ENCODE measurements at places on chromosomes 12 and 14.

- no peak for DNase-seq
Observed at GRCh38 chr14:55451950-55452349, 11.5 kb upstream of the TBPL2 start.

DNA sequence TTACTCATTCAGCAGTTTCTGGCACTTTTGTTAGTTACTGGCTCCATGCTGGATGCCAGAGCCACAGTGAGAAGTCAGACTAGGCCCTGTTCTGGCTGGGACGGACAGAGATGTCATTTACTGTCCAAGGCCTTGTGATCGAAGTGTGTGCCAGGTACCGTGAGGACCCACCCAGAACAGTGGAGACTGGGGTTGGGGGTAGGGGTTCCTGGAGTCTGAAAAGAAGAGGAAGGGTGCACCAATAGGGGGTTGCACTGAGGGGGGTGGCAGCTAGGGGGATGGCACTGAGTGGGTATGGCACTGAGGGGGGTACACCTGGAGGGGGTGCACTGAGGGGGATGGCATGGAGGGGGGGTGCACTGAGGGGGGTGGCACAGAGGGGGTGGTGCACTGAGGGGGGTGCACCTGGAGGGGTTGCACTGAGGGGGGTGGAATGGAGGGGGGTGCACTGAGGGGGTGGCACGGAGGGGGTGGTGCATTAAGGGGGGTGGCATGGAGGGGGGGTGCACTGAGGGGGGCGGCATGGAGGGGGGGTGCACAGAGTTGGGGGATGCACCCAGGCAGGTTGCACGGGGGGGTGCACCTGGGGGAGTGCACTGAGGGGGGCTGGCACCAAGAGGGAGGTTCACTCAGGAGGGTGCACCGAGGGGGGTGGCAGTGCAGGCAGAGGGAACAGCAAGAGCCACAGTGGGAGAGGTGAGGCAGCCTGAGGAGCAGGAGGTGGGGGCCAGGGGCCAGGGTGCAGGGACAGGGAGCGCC, 10.6 kb upstream of the CYP46A1 start:
- no peak for DNase-seq

- DNase-seq, result no peak
Observed at GRCh38 chr12:47965581-47965980, 2.2 kb downstream of the TMEM106C start.

GRCh38 chr12:119786539-119786938, 90.6 kb downstream of the CIT start:
- DNase-seq, result no peak

DNA sequence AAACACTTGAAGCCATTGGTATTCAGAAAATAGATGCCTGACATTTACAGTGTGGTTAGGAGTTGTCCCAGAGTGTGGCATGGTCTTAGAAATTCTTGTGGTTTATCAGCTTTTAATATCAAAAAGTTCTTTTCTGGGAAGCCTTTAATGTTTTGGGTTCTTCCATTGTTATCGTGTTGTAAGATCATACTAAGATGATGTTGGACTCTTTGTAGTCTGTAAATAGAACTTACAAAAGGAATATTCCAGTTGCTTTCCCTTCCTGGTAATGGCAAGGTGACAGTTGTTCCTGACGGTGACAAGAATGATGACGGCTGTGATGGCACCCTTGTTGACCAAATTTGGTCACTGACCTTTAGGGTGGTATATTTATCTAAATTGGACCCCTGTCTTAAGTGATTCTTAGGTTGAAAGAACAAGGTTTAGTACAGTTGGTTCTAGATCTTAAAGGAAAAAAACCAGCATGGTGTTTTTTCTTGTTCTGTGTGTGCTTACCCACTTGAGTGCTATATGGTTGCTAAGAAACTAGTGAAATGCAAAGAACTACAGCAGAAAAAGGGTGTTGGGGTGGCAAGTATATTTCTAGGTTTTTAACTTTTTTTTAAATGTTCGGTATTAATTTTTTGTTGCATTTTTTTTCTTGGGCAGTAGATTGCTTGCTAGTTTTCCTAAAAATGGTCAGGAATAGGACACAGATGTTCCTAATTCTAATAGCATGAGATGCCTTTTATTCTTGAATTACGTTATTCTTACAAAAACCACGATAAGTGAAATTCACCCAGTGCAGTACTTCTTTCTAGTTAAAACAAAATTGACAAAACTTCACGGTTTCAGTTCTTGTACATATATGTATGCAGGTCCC, 2.1 kb downstream of the ATP2A2 start:
- no peak for DNase-seq

DNA sequence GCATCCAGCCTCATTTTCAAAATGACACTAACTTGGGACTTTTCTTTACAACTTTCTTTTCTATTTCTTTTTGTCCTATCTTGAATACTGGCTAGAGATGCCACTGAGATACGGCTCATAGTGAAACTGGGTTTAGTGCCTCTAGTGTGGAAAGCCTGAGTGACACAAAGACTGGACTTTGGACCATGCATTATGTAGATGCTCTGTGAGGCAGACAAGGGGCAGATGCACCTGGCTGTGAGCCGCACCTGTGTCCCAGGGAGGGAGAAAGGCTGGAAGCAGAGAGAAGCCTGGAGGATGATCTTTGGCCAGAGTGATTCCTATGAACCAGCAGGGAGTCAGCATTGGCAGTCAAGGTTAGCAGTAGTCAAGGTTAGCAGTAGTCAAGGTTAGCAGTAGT, 852.3 kb upstream of the TMEM132C start:
- DNase-seq, result no peak

GRCh38 chr14:95250140-95250769, 69.5 kb downstream of the CLMN start:
- DNase-seq, result no peak

DNA sequence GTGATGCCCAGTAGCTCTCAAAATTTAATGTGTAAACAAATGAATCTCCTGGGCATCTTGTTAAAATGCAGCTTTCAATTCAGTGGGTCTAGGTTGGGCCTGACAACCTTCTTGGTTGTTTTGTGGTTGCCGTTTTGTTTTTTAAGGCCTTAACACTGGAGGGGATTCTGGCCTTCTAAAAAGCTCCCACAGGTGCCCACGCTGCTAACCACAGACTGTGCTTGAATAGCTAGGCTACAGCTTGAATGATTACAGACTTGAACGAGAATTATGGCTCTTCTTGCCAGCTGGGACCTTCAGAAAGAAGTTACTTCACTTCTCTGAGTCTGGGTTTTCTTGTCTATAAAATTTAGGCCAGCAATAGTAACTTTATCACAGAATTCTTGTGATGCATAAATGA, 1.3 kb upstream of the FLVCR2 start:
- DNase-seq, result no peak

GRCh38 chr12:130451001-130451930, 113.6 kb downstream of the PIWIL1 start:
- DNase-seq, result no peak

DNA sequence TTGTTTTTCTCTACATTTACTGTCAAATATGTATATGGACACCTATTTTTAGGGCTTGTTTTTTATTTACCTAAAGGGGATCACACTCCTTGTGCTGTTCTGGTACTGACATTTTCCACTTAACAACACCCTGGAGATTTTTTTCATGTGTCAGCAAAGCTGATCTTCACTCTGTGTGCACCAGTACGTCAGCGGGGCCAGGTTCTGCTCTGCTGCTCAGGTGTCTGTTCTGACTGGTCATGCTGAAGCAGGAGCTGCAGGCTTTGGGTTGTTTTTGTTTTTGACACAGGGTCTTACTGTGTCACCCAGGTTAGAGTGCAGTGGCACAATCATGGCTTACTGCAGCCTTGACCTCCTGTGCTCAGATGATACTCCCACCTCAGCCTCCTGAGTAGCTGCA, 81.9 kb upstream of the CCND2 start:
- DNase-seq, result no peak

DNA sequence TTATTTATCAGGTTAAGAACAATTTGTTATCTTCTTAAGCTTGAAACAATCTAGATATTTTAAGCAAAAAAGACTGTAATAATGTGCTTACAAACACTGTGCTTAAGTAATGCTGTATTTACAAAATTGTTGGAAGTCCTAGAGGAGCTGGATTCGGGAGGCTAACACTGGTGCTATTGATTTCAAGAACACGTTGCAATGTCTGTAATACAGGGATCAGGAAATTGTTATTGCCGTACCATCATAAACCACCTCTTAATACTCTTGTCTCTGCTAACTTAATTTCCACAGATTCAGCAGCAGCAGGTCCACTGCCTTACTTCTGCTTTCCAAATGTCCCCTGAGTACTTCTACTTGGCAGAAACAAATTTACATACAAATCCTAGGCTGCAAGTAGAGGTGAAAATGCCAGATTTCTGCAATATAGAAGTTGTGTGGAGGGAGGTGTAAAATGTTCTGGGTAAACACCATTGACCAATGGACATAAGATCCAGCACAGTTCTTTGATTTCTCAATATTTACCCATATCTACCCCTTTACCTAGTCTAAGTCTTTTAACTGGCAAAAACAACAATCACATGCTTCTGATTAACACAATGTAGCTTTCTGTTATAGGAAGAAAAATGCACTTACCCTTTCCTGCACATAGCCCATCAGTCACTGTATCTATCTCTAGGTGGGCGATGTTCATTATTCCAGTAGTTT, 663.4 kb downstream of the TMTC2 start:
- no peak for DNase-seq

GRCh38 chr14:93231129-93231979, 24.3 kb downstream of the UBR7 start:
- DNase-seq, result peak; percentile 15

DNA sequence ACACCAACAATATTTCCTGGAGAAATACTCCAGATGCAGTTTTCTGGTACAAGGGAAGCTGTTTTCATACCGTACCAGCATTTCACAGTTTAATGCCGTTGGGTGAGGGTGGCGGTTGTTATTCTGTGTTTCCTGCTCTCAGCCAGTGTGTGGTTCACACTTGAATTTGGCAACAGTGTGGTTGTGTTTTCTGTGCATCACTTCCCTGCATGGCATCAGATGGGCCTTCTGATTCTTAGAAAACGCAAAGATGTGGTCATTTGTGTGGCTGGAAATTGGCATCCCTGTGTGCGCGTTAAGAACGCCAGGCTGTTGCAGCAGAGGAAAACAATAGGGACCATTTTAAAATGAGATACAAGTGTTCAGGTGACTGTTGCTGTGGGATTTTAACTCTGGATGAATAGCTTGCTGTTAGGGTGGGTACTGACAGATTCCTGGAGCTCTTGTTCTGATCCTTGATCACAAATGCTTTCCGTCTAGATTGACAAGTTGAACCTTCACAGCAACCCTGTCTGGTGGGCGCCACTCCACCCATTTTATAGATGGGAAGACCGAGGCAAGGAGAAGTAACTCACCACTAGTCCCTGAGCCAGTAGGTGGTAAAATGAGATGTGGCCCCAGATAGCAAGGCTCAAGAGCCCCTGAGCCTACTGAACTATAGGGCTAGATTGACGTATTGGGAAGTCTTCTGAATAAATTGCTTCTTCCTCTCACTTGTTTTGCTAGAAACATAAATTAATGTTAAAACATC, 231.2 kb downstream of the CHST11 start:
- no peak for DNase-seq

DNA sequence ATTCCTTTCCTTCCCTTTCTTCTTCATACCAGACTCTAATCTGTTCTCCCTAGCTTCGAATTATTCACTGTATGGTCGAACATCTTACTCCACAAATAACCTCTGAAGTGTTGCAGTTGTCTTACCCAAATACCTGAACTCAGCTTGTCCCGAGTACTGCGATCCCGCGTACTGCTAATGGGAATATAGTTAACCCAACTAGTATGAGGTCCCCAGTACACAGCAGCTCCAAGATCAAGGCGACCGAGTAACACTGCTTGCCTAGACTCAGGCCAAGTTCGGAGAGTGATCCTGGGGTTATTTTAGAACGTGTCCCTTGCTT, 462 bp upstream of the ETNK1 start:
- DNase-seq, result no peak

DNA sequence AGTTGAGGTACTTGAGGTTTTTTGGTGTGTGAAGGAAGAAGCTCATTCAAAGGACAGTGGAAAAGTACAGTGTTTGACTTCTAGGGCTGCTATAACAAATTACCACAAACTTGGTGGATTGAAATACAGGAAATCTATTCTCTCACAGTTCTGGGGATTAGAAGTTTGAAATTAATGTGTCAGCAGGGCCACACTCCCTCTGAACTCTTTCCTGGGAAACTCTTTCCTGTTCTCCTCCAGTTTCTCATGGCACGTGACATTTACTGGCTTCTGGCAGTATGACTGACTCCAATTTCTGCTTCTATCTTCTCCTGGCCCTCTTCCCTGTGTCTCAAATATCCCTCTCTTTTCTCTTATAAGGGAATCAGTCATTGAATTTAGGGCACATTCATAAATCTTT, 160.2 kb downstream of the CCDC91 start:
- DNase-seq, result no peak

GRCh38 chr12:13609894-13610679, 371.3 kb downstream of the GRIN2B start:
- DNase-seq, result no peak

DNA sequence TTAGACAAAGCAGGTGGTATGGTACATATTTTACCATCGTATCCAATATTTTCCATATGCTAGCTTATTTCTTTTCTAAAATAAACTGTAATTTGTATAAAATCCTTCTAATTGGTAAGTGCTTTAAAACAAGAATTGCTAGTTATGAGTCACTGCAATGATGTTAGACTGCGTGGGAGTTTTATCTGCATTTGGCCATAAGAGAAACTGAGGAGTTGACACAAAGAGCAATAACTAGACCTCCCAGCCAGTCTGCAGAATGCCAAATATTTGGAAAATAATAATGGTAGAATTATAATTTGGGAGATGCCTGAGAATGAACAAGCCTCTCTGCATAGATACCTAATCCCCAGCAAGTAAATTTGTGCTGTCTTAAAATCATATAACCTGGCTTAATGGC, 61.7 kb upstream of the PTPRR start:
- DNase-seq, result no peak

GRCh38 chr12:690466-690865, 27.2 kb upstream of the NINJ2 start:
- DNase-seq, result no peak

DNA sequence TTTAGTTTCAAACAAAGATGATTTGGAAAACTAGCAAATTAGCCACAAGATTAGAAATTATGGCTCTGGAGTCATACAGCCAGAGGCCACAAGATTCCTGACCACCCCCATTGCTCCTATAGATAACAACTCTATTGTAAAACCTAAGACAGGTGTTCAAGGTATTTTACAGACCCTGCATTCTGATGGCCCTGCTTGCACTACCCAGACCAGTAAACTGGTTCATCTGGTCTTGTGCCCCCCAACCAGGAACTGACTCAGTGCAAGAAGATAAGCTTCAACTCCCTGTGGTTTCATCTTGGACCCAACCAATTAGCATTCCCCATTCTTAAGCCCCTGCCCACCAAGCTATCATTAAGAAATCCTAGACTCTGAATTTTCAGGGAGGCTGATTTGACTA, 125.0 kb downstream of the CCDC60 start:
- no peak for DNase-seq

GRCh38 chr12:18629445-18629844, 108.4 kb downstream of the PLCZ1 start:
- no peak for DNase-seq

GRCh38 chr12:10749700-10750384, 26.7 kb upstream of the YBX3 start:
- DNase-seq, result peak; percentile 82

GRCh38 chr12:85836197-85837090, at the start of gene RASSF9:
TSS of gene RASSF9 (minus strand) at chr12:85836409. CDS start at chr12:85836201, 208 bp downstream.
- DNase-seq, result peak; percentile 35

- no peak for DNase-seq
Observed at GRCh38 chr14:69066396-69067171, 86.3 kb downstream of the DCAF5 start.

Measured in right renal pelvis (tissue), 4 donors.